Gastroesophageal sphincter (tissue), 4 donors: ENCODE measurements at places on chromosomes 11 and 22.
A peak's percentile ranks its signal among the peaks of the same experiment; 100 is the strongest.

- H3K27me3 ChIP-seq: no peaks in the 10 kb centered on the region
- H3K36me3 ChIP-seq: peaks cover 22% of the 10 kb centered on the region
- H3K27ac ChIP-seq: no peak overlapping the region
- H3K4me1 ChIP-seq: peaks cover 55% of the 10 kb centered on the region
- no peak for ATAC-seq
- no peak overlapping the region for H3K4me3 ChIP-seq
These were observed 65.5 kb downstream of the BMAL1 start for GRCh38 chr11:13343067-13343466.

DNA sequence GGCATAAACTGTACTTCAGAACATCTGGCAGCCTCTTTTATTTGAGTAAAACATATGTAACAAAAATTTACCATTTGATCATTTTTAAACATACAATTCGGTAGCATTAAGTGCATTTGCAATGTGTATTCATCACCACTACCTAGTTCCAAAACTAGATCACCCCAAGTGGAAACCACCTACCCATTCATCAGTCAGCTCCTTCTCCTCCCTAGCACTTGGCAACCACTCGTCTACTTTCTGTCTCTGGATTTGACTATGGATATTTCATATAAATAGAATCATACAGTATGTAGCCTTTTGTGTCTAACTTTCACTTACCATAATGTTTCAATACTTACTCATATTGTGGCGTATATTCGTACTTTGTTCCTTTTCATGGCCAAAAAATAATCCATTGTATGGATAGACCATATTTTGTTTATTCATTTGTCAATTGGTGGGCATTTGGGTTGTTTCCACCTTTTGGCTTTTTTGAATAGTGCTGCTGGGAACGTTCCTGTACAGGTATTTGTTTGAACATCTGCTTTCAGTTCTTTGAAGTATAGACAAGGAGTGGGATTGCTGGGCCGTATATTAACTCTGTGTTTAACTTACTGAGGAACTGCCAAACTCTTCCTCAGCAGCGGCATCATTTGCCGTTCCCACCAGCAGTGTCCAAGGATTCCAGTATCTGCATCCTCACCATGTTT lies 27.2 kb upstream of the ADORA2A start:
- no peak overlapping the region for H3K4me3 ChIP-seq
- no peaks in the 10 kb centered on the region for H3K4me1 ChIP-seq
- H3K27me3 ChIP-seq: no peaks in the 10 kb centered on the region
- H3K36me3 ChIP-seq: peaks cover 49% of the 10 kb centered on the region
- H3K27ac ChIP-seq: no peak overlapping the region

- H3K27me3 ChIP-seq: no peaks in the 10 kb centered on the region
- ATAC-seq: peak; percentile 31
- H3K36me3 ChIP-seq: no peaks in the 10 kb centered on the region
- H3K4me1 ChIP-seq: no peaks in the 10 kb centered on the region
These were observed 371.2 kb upstream of the B3GAT1 start for GRCh38 chr11:134783234-134783633.

- no peak overlapping the region for H3K4me3 ChIP-seq
- H3K27me3 ChIP-seq: no peaks in the 10 kb centered on the region
- ATAC-seq: no peak
- H3K27ac ChIP-seq: no peak overlapping the region
- no peaks in the 10 kb centered on the region for H3K4me1 ChIP-seq
These were observed 21.3 kb upstream of the MTNR1B start for GRCh38 chr11:92948116-92948515.

- peak; percentile 91 for ATAC-seq
- peaks cover 41% of the 10 kb centered on the region for H3K4me1 ChIP-seq
- H3K4me3 ChIP-seq: no peak overlapping the region
These were observed 39.3 kb downstream of the AMBRA1 start for GRCh38 chr11:46554213-46555147.

DNA sequence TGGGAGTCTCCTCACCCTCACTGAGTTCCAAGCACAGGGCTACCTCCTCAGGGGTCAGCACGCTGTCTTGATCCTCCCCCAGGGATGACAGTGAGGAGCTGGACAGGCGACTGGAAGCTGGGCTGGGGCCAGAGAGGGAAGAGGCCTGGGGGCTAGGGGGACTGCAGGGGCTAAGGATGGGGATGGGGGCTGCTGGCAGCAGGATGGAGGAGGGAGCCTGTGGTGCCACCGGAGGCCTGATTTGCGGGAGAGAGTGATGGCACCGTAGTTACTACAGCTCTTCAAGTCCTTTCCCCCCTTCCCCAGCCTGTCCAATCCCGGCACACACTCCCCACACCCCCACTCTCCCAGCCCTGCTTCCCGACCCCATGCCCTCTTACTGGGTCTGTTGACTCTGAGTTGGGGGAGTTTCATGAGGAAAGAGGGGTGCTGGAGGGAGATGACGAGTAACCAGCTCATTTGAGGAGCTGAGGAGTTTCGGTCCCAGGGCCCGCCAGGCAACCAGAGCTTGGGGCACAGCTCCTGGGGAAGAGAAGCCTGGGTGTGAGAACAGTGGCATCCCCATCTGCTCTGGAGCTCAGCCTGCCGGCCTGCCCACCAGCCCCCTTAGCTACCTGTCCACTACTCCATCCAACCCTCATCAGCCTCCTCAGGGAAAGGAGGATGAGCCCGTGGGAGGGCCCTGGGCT lies 10.5 kb downstream of the ROBO4 start:
- H3K4me3 ChIP-seq: no peak overlapping the region
- peaks cover 29% of the 10 kb centered on the region for H3K27me3 ChIP-seq
- no peak overlapping the region for H3K27ac ChIP-seq
- no peaks in the 10 kb centered on the region for H3K36me3 ChIP-seq

DNA sequence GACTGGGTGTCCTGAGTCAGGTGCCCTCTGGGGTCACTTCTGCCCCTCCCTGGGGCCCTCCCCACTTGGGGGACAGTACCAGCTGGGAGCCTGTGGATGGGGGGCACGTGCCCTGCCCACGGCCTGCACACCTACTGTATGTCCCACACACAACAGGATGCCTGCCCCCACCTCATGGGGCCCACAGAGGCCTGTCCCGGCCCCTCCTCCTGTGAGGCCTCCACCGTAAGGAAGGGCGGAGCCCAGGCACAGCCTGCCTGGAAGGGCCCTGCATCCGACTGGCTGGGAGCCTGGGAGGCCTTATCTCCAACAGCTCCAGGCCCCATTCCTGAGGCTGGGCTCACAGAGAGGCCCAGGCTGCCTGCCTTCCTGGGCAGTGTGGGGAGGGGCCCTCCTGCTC lies 47.8 kb downstream of the BRSK2 start:
- ATAC-seq: peak; percentile 48
- H3K4me3 ChIP-seq: no peak overlapping the region
- peaks cover 15% of the 10 kb centered on the region for H3K4me1 ChIP-seq
- H3K27ac ChIP-seq: no peak overlapping the region

GRCh38 chr11:30510750-30511149 lies 75.4 kb downstream of the MPPED2 start:
- H3K27ac ChIP-seq: no peak overlapping the region
- no peaks in the 10 kb centered on the region for H3K36me3 ChIP-seq
- no peaks in the 10 kb centered on the region for H3K4me1 ChIP-seq
- no peaks in the 10 kb centered on the region for H3K27me3 ChIP-seq

DNA sequence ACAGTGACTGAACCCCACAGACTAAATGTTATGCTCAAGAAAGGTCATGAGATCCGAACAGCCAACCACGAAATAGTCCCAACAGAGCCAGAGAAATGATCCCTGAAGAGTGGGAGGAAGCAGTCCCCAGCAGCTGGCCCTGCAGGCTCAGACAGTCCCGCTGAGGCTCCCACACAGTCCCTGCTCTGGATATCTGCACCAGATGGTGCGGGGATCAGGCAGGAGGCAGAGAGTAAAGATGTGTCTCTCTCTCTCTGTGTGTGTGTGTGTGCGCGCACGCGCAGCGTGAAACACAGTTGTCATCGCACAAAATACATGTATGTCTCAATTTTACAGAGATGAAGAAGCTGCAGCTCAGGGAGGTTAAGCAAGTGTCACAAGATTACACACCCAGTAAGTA lies 27.9 kb downstream of the GUCY1A2 start:
- ATAC-seq: no peak
- no peaks in the 10 kb centered on the region for H3K27me3 ChIP-seq
- no peaks in the 10 kb centered on the region for H3K4me1 ChIP-seq
- no peak overlapping the region for H3K4me3 ChIP-seq
- H3K27ac ChIP-seq: no peak overlapping the region
- no peaks in the 10 kb centered on the region for H3K36me3 ChIP-seq

DNA sequence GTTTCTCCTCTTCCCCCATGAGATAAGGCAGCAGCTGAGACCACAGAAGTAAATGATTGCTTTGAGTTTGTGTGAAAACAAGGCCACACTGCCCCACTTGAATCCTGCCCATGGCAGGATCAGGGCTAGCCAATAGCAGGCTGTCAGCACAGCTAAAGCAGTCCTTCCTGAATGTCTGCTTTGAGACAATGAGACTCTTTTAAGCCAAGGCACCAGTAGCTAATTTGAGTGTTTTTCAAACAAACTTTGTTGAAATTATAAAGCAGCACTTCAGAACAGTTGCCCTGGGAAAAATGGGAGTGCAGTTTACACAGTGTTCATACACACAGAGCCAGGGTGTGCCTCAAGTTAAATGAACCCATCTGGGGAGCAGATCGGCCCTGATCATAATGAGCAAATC lies 103.5 kb upstream of the OR5AK2 start:
- no peaks in the 10 kb centered on the region for H3K36me3 ChIP-seq
- peaks cover 8% of the 10 kb centered on the region for H3K27me3 ChIP-seq
- no peak for ATAC-seq
- no peak overlapping the region for H3K27ac ChIP-seq
- H3K4me1 ChIP-seq: peaks cover 4% of the 10 kb centered on the region
- H3K4me3 ChIP-seq: no peak overlapping the region

DNA sequence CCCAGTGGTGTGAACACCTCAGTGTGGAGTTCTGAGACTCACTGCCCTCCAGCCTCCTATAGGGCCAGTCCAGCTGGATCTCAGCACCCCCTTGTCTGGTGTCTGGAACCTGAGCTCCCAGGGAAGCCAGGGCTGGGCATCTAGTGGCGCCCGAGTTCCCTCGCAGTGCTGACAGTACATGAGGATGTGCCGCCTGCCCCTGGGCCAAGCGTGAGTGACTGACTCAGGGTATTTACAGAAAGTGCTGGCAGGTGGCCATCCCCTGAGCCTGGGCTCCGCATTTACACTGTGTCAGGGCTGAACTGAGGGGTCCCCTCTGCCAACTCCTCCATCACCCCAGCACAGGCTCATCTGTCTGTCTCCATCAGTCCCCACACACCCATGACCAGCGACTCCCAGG lies 185.3 kb downstream of the BRD1 start:
- H3K27me3 ChIP-seq: peaks cover 39% of the 10 kb centered on the region
- H3K36me3 ChIP-seq: no peaks in the 10 kb centered on the region

DNA sequence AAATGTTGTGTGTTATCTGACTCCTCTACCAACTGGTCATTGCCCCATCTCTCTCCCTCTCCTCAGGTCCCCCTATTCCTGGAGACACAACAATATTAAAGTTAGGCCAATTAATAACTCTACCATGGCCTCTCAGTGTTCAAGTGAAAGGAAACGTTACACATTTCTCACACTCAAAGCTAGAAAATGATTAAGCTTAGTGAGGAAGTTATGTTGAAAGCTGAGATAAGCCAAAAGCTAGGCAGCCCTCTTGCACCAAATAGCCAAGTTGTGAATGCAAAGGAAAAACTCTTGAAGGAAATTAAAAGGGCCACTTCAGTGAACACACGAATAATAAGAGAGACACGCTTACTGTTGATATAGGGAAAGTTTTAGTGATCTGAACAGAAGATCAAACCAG lies 6.9 kb downstream of the DLG2 start:
- ATAC-seq: no peak
- peaks cover 11% of the 10 kb centered on the region for H3K4me1 ChIP-seq
- no peaks in the 10 kb centered on the region for H3K36me3 ChIP-seq
- no peaks in the 10 kb centered on the region for H3K27me3 ChIP-seq
- no peak overlapping the region for H3K4me3 ChIP-seq
- H3K27ac ChIP-seq: no peak overlapping the region

GRCh38 chr11:128405714-128406662 lies 181.4 kb downstream of the ETS1 start:
- H3K27ac ChIP-seq: no peak overlapping the region
- no peaks in the 10 kb centered on the region for H3K4me1 ChIP-seq
- peak; percentile 9 for ATAC-seq
- no peaks in the 10 kb centered on the region for H3K36me3 ChIP-seq
- no peaks in the 10 kb centered on the region for H3K27me3 ChIP-seq
- no peak overlapping the region for H3K4me3 ChIP-seq

GRCh38 chr11:63621071-63621470 lies 6.8 kb upstream of the PLAAT3 start:
- H3K27me3 ChIP-seq: no peaks in the 10 kb centered on the region
- no peak for ATAC-seq
- no peaks in the 10 kb centered on the region for H3K4me1 ChIP-seq
- no peak overlapping the region for H3K4me3 ChIP-seq
- no peaks in the 10 kb centered on the region for H3K36me3 ChIP-seq
- no peak overlapping the region for H3K27ac ChIP-seq
